CD14-positive monocyte (primary cell): ENCODE measurements at places on chromosomes 16 and 17.

DNA sequence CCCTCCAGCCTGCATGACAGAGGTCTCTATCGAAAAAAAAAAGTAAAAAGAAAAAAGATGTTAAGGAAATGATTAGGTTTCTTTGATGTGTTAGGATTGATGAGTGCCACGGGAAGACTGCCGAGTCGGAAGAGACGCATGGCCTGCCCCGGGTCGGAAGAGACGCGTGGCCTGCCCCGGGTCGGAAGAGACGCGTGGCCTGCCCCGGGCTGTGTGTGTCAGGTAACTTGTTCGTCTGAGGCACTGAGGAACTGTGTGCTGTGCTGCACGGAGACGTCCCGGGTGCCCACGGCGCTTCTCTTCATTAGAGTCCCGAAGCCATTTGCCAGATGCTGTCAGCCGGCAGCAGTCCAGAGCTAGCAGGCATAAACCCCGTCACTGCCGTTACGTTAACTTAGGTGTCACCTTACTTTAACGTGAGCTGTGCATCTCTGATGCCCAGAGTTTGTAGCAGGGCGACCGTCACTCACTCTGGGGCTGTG is 40.5 kb upstream of the FASN start:
- no peak for DNase-seq

GRCh38 chr17:82204831-82205719 is 7.6 kb downstream of the CCDC57 start:
- no peak for DNase-seq

DNA sequence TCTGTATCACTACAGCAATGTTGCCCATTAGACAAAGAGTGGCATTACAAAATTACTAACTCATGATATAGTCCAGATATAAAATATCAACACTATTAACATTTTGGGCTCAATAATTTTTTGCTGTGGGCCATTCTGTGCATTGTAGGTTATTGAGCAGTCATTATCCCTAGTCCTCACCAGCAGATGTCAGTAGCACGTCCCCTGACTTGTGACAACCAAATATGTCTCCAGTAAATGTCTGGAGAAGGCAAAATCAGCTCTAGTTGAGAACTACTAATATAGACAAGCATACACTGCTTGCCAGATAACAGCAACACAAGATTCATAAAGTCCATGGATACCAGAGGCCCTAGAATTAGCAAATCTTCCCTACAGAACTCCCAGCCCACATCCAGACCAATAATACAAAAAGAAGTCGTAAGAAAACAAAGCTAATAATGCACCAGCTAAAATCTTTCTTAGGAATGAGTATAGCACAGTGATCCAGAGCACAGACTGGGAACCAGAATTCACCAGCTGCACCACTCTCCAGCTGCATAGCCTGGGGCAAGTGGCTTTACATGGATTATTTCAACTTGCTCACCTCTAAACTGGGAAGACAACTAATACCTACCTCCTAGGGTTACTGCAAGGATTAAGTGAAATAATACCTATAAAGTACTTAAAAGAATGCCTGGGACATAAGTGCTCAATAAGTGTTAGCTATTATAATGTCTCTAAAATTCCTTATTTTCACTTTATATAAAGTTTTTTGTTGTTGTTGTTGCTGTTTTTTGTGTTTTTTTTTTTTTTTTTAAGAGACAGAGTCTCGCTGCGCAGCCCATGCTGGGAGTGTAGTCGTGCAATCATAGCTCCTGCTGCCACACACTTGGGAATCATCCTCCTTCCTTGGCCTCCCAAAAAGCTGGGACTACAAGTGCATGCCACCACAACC is 23.7 kb downstream of the HELZ start:
- peak; percentile 37 for DNase-seq

DNA sequence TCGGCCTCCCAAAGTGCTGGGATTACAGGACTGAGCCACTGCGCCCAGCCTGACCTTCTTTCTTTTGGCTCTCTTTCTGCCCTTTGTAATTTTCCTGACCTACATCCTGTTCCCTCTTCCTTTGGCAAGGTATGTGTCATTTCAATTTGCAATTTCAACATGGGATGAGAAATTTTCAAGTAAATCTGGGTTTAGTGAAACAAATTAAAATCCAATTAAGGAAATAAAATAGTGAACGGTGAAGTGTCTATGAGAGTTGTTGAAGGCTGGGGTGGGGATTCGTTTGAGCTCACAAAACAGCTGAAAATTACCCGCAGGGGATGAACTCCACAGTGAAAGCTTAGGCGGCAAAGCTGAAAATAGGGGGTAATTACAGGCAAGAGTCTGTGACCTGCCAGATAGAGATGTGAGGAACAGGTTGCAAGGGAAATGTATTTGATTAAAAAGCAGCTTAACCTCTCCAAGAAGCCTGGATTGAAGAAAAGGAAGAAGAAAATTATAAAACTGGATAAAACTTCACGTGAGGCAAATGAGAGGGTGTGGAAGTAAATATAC is 277.7 kb downstream of the UTP18 start:
- no peak for DNase-seq

DNA sequence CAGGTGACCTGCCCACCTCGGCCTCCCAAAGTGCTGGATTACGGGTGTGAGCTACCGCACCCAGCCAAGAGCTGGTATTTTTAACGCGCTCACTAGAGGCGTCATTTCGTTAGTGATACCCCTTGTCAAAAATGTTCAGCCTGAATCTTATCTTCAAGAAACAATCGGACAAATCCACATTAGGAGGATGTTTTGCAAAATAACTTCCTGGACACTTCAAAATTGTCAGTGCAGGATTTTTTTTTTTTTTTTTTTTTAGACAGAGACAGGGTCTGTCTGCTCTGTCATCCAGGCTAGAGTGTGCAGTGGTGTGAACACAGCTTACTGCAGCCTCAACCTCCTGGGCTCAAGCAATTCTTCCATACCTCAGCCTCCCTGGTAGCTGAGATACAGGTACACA is 63.0 kb downstream of the RMI2 start:
- no peak for DNase-seq

- DNase-seq: no peak
These were observed 3.1 kb downstream of the C17orf113 start for GRCh38 chr17:42047343-42047742.

GRCh38 chr16:57285379-57285778 is 907 bp upstream of the PLLP start:
- no peak for DNase-seq

DNA sequence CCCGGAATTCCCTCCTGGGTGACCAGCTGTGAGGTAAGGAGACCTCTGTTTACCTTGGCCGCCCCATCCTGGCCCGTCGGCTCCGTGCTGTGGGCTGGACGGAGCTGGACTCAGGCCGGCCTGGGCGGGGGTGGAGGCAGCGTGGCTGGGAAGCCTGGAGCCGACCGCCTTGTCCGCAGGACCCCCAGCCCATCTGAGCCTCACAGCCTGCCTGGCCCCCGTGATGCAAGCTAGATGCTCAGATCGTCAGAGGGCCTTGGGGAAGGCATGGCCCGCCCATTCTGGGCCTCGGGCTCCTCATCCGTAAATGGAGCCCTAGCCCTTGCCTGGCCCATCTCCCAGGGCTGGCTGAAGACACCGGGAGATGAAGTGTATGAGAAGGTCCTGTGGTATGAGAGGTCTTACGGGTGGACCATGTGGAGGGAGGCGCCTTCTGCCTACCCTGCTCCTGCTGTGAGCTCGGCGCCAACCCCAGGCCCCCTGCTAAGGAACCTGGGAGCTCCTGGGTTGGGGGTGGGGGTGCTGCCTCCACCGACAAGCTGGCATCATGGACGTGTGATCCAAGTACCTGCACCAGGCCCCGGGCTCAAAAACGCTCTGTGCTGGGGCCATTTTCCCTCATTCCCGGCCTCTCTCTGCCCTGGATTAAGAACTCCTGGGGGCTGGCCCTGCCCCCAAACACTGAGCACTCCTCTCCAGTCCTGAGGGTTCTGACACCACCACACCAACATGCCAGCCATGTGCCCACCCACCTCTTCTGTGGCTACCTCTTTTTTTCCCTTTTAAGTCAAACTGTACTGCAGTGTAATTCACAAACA is 5.4 kb upstream of the P2RX1 start:
- DNase-seq: no peak

GRCh38 chr16:15770512-15770911 is 86.3 kb downstream of the MYH11 start:
- no peak for DNase-seq

- no peak for DNase-seq
These were observed 20.5 kb upstream of the UBE2I start for GRCh38 chr16:1288813-1289476.

DNA sequence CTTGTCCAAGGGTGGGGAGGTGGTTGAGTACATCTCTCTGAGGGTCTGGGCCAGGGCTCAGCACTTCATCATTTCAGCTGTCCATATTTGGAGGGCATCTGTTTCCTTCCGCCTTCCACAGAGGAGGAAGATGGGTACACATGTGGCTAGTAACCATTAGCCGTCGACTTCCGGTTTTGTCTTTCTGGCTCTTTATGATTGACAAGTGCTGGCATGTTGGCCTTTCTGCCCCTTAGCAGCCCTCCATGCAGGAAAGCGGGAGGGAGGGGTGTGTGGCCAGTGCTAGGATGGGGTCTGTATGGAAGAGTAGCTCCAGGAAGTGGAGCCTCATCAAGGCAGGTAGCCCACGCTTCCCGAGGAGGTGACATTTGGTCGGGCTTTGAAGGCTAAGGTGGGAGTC is 69.6 kb downstream of the RAI1 start:
- peak; percentile 82 for DNase-seq

DNA sequence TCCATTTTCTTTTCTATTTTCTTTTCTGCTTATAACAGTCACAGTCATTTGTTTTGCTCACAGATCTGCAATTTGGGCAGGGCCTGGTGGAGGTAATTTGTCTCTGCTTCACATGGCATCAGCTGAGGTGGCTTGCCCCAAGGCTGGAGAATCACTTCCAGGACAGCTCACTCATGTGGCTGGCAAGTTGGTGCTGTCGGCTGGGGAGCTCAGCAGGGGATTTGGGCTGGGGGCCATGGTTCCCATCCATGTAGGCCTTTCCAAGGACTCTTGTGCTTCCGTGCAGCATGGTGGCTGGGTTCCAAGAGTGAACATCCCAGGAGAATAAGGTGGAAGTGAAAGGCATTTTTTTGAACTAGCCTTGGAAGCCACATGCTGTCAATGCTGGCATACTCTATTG is 85.7 kb downstream of the MGAT5B start:
- DNase-seq: no peak

GRCh38 chr17:44559634-44560554 is 2.6 kb downstream of the FZD2 start:
- no peak for DNase-seq

DNA sequence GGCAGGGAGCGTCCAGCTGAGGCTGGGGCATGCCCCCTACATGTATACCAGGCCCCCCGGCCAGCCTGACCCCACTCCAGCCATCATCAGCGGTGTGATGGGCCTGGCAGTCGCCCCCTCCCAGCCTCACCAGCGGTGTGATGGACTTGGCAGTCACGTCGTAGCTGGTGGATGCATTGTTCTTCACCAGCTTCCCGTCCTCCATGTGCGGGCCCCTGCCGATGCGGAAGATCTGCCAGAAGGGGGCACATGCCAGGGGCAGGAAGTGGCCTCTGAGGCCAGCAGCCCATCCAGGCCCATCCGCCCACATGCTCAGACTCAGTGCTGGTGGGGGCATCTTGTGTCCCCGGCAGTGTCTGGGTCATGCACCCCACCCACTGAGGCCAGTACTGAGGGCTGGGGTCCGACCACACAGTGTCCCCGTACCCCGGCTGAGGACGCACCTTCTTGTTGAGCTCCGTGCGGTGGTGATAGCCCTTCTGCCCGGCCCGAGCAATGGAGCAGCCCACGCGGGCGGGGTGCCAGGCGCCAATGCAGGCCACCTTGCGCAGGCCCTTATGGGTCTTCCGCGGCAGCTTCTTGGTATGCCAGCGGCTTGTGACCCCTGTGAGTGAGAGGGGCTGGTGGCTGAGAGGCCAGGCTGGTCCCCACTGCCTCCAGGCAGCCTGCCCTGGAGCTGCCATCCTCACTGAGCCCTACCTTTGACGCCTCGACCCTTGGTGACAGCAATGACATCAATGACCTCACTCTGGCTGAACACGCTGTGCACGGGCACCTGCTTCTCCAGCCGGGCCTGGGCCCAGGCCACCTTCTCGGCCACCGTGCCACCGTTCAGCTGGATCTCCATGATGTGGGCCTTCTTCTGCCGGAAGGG is 3.7 kb upstream of the MSRB1 start:
- DNase-seq: no peak

DNA sequence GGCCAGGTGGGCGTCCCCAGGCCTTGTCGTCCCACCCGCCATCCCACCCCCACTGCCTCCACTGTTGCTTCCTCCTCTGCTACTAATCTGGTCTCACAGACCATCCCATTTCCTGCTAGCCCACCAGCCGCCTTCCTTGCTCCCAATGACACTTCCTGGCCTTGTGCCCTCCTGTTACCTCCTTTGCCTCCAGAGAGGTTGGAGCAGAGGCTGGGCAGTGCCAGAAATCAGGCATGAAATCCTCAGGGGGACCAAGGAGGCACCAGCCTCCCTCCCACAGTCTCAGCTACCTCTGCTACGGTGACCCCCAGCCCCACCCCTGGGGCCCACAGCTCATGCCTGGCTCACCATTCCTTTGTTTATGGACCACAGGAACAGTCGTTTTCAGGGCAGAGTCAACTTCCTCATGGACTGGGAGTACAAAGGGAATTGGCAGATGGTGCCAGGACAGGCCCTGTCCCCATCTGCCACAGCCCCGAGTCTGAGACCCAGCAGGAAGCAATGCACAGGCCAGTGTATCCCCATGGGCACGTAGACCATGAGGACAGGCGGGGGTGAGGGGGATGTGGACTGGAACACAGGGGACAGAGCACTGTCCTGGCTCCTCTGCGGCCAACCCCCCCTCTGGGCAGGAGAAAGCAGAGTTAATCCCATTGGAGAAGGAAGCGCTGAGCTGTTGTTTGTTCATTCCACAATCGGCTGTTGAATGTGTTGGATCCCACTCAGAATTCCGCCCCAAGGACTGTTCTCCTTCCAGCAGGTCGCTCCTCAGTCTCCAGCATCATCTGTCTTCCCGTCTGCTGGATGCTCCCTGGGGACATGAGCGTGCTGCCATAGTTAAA is 2.2 kb upstream of the CDH5 start:
- no peak for DNase-seq

DNA sequence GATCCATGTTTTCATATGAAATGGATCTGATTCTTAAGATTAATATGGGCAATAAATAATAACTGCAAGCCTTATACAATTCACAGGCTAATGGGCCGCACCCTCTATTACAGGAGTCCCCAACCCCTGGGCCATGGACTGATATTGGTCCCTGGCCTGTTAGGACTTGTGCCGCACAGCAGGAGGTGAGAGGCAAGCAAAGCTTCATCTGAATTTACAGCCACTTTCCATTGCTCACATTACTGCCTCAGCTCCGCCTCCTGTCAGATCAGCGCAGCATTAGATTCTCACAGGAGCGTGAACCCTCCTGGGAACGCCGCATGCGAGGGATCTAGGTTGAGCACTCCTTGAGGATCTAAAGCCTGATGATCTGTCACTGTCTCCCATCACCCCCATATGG is 26.8 kb downstream of the METTL16 start:
- no peak for DNase-seq
